NCI-H524 treated with DMSO at 0.1 percent for 48 hours (cell line): ENCODE measurements at places on chromosomes 6 and 20.

GRCh38 chr6:163579111-163579879 lies 164.8 kb downstream of the QKI start:
- DNase-seq, result no peak

- no peak for DNase-seq
Measured at GRCh38 chr6:140372064-140372463, 997.6 kb upstream of the CITED2 start.

- DNase-seq, result no peak
Measured at GRCh38 chr6:169899481-169900145, 148.2 kb downstream of the ERMARD start.

DNA sequence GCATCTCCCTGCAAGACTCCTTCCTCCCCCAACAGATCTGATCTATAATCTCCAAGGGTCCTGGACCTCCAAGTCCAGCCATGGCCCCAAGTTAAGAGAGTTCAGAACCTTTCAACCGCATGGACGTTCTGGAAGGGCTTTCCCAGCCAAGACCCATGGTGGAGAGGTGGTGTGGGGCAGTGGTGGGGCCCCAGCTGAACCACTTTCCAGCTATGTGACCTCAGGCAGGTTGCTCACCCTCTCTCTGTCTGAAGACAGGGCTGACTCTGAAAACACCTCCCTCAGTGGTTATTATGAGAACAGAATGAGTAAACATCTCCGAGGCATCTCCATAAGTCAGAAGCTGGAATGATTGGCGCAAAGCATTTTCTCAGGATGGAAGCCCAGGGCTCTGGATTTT lies 887 bp downstream of the CLPS start:
- no peak for DNase-seq

GRCh38 chr20:63234693-63235398 lies 859 bp upstream of the BIRC7 start:
- no peak for DNase-seq

DNA sequence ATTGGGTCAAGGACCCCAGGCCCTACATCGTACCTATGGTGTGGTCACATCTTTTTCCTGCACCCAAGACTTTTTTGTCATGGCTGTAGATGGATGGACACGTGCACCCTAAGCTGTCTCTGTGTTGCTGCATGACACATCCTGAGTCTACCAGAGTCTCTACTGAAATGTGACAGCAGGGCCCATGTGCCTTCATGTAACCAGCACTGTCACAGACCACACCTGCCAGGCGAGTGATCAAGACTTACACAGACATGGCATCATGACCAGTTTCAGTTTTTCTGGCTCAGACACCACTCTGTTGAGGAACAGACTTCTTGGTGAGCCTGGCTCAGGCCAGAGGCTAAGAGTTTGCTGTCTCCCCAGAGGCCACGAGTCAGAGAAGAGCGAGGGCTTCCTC lies 7.6 kb downstream of the PRND start:
- DNase-seq, result no peak
